Right forelimb (tissue), 1 donor: ENCODE measurements at places on chromosomes 16 and 17.

DNA sequence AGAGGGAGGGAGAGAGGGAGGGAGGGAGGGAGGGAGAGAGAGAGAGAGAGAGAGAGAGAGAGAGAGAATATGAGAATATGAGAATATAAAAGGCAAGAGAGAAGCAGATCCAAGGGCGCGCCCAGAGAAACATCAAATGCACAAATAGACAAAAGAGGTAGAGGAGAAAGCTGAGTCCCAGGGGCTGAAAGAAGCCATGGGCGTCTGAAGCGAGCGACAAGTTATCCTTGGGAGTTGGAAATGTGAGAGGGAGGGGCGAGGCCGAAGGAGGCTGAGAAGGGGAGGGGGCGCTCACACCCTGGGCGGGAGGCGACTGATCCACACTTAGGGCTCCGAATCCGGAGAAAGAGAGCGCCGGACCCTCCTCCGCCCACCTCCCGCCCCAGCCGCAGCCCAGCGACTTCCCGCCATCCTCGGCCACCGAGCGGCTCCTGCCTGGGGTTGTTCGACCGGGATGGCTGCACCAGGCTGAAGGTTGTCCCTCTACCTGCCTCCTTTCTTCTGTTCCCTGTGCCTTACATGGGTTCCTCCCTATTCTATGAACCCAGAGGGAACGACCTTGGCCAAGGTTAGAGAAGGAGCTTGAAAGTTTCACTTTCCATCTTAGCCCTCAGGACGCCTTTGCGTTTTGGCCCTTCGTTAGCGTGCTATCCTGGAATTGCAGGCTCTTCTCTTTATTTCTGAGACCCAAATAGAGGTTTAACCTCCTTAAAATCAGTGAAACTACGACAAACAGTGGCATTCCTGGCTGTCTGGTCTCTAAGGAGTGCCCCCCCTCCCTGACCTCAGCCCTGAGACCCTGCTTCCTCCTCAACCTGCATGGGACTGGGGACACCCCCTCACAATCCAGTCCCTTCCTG is 21.2 kb upstream of the HOXB9 start:
- no peak for DNase-seq

DNA sequence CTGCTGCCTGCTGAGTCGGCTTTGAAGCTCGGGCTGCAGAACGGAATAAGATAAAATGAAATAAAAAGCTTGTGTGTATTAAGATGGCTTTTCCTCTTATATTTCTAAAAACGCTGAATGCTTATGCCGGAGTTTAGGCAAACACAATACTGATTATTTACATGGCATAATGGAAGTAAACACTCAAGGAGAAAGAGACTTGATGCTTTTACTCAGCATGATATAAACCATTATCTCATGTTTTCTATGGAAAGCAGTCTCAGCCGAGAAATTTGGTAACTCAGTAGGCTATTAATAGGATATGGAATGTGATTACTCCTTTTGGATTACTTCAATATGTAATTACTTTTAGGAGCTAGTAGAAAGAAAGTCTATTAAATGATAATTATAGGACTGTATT is 153.3 kb downstream of the CDH11 start:
- DNase-seq, result no peak

DNA sequence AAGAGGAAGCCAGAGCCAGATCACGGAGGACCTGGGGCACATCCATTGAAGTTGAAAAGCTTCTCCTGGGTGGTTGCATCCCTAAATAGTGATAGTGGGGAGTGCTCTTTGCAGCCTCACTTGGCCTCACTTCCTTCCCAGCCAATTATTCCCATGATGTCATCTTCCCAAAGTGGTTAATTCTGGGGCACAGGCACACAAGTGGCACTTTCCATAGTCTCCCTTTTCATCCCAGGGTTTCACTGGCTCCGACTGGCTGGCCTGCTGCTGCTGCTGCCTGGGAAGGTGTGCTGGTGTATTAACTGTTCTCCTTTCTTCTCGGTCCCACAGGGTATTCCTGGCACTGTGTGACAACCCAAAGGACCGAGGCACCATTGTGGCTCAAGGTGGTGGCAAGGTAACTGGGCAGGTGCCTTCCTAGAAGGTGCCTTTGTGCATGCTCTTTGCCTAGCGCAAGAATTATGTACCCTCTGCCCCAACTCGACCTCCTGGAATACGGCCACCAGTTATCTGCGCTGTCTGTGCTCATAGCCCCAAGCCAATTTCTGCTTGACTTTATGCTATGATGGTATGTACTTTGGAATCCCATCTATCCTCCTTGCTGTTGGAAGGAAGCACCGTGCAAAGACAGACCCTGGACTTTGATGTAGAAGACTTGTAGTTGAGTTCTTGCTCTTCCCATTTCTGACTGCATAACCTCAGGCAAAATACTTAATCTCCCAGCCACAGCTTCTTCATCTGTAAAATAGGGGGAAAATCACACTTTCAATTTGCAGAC is 18.4 kb downstream of the SLC35G3 start:
- DNase-seq, result no peak

DNA sequence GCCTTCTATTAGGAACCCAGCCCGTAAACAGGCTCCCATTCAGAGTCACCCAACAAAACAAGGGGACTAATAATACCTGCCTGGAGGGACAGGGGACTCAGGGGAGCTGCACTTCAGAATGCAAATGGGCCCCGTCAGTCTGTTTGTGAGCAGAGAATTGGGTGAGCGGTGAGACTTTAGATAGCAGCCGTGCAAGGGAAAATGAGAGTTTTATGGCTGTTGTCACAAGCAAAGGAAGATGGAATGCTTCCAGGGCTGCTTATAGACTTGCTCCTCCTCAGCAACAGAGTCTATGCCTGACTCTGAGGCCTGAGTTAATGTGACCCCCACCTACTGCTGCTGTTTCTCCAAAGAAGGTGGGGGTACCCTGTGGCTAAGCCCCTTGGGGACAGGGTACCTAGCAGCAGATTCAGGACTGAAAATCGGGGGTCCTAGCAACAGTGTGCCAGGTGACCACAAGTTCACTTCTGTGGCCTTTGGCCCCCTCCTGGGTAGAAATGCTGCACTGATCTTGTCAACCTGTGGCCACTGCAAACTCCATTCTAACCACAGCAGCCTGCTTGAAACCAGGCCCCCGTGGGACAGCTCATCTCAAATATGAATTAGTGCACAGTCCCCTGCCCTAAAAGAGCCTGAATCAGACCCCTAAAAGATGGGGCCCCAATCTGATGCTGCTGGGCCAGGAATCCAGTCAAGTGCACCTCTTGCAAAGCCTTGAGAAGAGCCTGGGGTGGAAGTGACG is 126.4 kb downstream of the C16orf78 start:
- no peak for DNase-seq

DNA sequence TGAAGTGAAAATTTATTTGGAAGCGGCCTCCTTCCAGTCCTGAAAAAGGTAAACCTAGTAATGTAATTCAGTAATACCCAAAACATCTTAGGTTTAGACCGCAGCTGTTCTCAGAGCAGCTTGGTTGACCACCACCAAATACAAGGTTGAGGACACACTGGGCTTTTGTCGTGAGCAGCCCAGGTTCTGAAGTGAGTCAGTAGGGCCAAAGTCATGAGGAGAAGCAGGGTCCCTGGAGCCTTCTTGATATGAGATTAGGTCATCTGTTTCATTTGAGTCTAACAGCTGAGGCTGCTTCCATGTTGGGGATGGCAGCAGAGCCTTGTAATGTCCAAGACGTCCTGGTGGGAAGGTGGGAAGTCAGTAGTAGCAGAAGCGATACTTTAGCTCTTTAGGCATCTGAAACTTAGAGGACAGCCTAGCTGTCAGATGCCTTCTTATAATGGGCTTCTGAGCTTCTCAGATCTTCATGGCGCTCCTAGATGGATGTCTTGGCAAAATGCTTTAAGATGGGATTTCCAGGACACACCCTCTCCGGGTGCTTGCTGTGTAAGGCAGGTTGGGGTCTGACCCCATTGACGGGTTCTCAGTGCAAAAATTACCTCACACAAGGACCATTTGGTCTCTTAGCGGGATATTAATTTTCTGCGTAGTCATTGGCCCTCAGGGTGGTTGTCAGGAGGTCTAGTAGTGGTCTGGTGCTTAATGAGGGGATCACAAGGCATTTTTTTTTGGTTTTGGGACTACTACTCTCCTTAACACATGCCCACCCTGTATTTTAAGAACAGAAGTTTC is 2.4 kb downstream of the ALKBH5 start:
- DNase-seq, result no peak

GRCh38 chr17:44533533-44534246 is 23.6 kb upstream of the FZD2 start:
- peak; percentile 94 for DNase-seq

DNA sequence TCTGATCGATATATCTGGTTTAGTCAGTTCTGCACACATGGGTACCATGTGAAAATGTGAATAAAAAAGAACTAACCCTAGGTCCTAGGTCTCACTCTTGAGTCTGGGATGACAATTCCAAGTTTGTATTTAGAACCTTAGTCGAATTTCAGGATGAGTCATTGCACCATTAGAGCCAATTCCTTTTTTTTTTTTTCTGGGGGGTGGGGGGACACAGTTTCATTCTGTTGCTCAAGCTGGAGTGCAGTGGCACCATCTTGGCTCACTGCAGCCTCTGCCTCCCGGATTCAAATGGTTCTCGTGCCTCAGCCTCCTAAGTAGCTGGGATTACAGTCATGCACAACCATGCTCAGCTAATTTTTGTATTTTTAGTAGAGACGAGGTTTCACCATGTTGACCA is 41.6 kb downstream of the SPAG9 start:
- DNase-seq, result no peak

GRCh38 chr17:78237401-78238012 is 6.1 kb downstream of the TMEM235 start:
- peak; percentile 76 for DNase-seq

DNA sequence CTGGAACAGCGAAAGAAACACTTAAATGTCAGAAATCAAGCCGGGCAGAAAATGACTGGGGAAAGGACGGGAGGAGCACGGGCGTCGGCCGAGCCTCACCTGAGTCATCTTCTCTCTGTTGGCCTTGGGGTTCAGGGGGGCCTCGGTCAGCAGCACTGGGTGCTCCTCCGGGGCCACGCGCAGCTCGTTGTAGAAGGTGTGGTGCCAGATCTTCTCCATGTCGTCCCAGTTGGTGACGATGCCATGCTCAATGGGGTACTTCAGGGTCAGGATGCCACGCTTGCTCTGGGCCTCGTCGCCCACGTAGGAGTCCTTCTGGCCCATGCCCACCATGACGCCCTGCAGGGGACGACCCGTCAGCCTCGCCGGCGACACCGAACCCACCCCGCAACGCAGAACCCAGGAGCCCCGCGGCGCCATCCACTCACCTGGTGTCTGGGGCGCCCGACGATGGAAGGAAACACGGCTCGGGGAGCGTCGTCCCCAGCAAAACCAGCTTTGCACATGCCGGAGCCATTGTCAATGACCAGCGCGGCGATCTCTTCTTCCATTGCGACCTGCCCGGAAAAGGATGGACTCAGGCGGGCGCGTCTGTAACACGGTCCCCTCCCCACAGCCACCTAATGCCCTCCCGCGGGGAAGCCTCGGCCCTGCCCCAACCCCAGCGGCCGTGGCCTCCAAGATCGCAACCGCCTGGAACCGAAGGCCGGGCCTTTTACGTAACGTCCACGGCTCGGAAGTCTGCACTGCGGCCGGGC is 616 bp downstream of the ACTG1 start:
- peak; percentile 49 for DNase-seq

GRCh38 chr17:30543456-30543855 is 66.2 kb downstream of the GOSR1 start:
- DNase-seq, result no peak

GRCh38 chr16:35552763-35553162 is 2093.4 kb downstream of the TP53TG3F start:
- no peak for DNase-seq

DNA sequence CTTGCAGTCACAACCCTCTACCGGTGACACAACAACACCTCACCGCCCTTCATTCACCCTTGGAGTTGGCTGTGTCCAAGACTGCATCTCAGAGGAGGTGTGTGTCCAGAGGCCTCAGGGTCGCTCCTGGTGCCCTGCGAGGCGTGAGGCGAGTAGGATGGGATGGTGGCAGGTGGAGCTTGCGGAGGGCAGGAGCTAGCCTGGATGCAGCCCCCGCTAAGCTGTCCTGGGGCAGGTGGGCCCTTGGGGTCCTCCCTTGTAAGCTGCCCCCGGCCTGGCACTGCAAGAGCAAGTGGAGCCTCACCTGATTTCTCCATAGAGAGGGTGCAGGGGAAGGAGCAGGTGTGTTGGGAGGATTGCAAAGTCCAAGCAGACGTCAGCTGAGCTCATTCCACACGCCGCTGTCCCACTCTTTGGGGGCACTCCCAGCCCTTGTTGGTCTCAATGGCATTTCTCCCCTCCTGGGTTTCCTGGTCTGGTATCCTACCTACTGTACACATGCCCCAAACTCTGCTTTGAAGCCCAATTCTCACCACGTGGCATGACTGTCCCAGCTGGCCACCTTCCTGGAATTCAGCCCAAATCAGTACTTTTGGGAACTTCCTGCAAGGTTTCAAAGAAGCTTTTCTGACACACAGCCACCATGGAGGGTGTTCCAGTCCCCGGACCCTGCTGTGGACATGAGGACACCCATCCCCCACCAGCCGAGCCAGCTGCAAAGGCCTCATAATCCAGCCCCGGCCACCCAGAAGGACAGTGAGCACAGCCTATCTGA is 18.1 kb upstream of the ICAM2 start:
- no peak for DNase-seq

- no peak for DNase-seq
Observed at GRCh38 chr16:23382279-23382678, 70.7 kb downstream of the COG7 start.

DNA sequence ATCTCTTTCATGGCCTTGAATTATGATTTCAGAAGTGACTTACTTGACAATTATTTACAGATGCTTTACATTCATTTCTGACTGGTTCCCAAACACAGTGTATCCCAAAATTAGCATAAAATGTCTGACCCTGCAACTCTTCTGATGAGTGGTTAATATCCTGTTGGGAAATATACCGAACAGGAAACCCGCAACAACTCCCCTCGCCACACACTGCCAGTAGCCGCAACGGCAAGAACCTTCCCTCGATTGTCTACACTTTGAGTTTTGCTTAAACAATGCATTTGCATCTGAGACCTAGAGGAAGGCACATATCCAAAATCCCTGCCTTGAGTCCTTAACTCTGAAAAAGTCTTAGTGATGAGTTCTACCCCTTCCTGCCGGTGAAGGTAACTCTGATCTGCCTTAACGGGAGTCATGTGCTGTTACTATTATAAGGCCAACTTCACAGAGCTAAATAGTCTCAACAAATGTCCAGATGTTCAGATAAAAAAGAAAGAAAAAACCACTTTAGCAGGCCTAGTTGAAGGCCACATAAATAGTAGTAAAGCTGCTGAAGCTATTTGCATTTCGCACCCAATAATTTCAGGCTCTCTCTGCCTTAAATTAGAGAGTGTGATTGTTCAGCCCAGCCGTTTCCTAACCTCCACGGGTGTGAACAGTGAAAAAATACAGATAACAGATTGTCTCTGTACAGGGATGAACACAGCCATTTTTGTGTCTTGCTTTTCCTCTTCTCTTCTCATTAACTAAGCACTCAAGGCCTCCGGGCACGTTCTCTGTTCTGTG is 321.1 kb downstream of the HS3ST3B1 start:
- DNase-seq, result no peak

GRCh38 chr17:20733923-20734322 is 154.4 kb downstream of the CDRT15L2 start:
- DNase-seq, result no peak

DNA sequence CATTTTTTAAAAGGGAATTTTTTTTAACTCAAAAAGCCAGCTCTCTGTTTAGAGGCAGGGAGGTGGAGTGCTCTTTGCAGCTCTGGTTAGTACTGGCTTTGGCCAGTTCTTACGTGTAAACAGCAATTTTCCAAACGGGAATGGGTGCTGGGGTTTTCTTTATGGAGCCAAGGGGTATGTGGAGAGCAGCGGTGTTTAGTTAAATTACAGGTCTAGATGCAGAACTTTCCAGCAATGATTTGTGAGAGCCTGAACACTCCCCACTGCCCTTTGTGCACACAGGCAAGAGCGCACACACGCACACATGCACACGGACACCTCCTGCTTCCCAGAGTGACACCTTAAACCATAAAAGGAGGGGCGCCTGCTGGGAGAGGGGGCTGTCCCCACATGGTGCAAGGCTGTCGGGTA is 140.2 kb downstream of the MSI2 start:
- no peak for DNase-seq
